Stimulated activated CD8-positive, alpha-beta memory T cell treated with anti-CD3 and anti-CD28 coated beads, Interleukin-4, amount 100 ng/mL, for 1 hour (primary cell): ENCODE measurements at places on chromosomes 1 and 21.

DNA sequence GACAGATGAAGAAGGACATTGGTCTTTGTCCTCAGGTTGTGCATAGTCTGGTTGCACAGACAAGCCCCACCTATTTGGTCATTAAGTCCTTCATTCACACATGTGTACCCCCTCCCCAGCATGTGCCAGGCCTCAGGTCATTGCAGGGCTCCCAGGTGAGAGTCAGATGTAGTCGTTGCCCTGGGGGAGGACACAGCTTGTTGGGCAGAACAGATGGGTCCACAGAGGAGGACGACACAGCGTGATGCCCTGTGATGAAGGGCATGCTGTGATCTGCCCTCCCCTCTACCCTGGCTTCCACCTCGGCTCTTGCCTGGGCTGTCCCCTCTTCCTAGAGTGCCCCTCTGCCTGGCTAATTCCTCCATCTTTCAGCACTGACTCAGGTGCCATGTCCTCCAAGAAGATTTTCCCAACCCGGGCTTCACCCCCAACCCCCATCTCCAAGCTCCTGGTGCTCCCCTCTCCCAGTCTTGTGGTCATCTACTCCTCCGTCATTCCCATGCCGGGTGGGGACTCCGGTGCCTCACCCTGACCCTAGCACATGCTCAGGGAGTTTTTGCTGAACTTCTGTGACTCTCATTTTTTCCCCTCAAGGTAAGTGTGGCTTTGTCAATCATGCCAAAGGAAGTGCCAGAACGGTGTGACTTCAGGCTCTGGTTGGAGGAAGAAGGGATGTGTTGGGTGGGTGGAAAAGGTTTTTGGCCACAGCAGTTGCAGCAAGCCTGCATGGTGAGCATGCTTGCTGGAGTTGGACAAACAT is 220.5 kb downstream of the FOXD2 start:
- DNase-seq: no peak

GRCh38 chr1:55586771-55587170 is 371.6 kb upstream of the USP24 start:
- no peak for DNase-seq

DNA sequence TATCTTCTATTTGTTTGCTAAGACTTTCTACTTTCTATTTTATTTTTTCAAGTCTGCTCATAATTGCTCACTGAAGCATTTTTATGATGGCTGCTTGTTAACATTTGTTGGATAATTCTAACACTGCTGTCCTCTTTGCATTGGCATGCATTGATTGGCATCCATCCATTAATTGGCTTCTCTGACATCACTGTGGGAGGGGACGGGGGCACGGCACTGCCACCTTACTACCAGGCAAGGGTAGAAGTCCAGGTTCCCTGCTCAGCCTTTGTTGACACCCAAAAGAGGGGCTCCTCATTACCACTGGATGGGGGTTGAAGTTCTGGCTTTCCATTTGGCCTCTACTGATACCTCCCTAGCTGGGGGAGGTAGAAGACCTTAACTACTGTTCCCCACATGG is 11.5 kb upstream of the ABCG1 start:
- no peak for DNase-seq

DNA sequence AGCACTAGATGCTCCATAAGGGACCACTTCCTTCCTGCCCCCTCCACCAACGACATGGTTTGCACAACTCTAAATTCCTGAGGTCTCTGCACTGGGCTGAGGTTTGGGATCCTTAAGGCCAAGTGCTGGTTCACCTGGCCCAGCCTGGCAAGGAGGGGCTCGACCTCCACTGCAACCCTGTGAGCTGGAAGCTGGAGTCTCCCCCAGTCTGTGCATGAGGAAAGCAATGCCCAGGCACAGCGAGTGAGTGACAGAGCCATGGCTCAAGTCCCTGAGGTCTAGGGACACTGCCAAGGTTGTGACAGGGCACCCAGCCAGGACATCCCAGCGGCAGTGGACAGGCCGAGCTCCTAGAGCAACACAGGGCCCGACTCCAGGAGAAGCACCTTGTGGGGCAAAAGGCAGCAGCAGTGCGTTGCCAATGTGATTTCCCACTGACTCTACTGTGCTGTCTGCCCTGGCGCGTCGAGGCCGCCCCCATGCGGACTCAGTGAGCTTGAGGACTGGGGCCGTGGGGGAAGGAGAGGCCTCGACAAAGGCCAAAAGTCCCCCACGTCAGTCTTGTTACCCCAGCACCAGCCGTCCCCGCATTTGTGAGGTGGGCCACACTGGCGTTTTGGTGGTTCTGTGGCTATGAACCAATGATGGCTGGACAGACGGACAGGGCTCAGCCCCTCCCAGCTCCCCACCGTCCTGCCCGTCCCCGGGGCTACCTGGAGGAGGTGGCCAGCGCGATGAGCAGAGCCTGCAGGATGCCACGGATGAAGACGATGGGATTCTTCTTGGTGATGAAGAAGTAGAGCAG is 30.0 kb downstream of the PODN start:
- no peak for DNase-seq

GRCh38 chr21:26715878-26716506 is 129.2 kb downstream of the ADAMTS1 start:
- DNase-seq: no peak

- peak; percentile 55 for DNase-seq
These were observed at the start of gene C1orf198 for GRCh38 chr1:230867903-230868735. Gene C1orf198 (minus strand): TSS chr1:230868521. CDS start chr1:230868512, 9 bp downstream.

- no peak for DNase-seq
These were observed 640.9 kb upstream of the PLXNA2 start for GRCh38 chr1:208885060-208885459.

GRCh38 chr21:42929969-42930368 is 4.5 kb upstream of the ERVH48-1 start:
- no peak for DNase-seq

GRCh38 chr1:212074313-212074712 is 38.8 kb downstream of the DTL start:
- no peak for DNase-seq

DNA sequence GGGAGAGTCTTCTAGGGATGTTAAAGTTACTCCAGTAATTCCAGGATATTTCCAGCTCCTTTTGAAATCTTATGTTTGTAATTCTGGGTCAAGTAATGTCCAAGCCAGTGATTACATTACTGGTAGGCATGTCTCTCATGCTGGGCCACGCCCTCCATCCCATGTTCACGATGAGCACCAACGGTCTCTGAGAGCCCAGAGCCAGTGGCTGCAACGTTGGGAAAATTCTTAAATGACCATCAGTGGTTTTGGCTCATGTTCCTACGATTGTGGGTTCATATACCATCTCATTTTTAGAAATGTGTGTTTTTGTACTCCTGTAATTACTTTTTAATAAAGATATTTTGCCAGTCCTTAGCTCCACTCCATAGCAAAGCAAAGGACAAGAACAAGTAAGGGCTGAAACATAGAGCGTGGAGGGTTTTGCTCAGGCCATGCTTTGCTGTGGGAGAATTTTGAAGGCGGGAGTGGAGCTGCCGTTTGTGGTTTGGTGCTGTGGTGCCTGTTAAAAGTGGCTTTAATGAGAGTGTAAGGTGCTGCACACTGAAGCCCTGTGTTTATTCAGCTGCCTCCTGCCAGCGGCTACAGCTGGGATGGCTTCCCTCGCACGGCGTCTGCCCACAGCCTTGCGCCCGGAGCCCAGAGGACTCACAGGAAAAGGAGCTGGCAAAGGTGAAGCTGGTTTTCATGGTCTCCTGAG is 28.9 kb downstream of the VANGL1 start:
- DNase-seq: no peak

DNA sequence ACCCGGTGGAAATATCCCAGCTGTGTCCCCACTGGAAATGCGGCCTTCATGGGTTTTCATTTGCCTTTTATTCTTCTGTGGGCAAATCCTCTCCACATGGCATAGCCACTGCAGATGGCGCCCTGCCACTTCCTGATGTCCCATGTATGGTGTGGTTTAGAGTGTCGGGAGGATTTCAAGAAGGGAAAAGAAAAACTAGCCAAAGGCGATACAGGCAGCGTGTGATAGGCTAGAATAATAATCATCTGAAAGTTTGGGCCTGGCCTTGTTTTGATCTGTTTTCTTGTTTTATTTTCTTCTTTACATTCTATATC is 123.6 kb downstream of the PEX14 start:
- DNase-seq: no peak

- no peak for DNase-seq
These were observed 65.6 kb upstream of the DMRTA2 start for GRCh38 chr1:50488876-50489275.

GRCh38 chr1:51482881-51483280 is 36.2 kb downstream of the EPS15 start:
- no peak for DNase-seq

GRCh38 chr1:64845831-64846425 is 101.1 kb downstream of the RAVER2 start:
- no peak for DNase-seq

DNA sequence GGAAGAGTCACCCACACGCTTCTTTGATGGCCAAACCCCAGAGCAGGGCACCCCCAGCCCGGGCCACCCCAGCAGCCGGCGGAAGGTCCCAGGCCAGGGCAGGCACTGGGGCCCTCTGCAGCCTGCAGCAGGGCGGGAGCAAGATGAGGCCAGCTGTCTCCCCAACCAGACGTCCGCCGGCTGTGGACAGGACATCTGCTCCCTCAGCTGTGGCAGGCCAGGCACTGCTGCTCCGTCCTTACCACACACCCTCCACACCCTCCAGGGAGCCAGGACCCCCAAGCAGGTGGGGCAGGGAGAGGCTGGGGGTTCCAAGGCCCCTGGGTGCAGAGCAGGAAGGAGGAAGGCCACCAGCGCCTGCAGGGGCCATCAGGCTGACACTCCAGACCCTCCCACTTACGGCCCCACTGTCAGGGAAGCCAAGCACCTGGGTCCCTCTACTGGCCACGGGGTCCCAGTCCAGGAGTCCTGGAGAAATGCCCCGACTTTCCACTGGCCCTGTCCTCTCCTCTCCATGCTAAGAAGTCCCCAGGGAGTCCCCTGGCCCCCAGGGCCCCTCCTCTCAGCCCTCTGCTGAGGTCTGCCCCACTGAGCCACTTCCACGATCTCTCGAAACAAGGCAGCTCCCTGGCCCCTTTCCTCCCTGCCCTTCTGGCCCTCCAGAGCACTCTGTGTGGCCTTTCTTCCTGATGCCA is 5.6 kb downstream of the WNT9A start:
- no peak for DNase-seq

GRCh38 chr21:45588086-45588825 is 46.0 kb upstream of the SLC19A1 start:
- no peak for DNase-seq

- peak; percentile 26 for DNase-seq
These were observed 16.2 kb downstream of the PLEKHO1 start for GRCh38 chr1:150165622-150166612.

DNA sequence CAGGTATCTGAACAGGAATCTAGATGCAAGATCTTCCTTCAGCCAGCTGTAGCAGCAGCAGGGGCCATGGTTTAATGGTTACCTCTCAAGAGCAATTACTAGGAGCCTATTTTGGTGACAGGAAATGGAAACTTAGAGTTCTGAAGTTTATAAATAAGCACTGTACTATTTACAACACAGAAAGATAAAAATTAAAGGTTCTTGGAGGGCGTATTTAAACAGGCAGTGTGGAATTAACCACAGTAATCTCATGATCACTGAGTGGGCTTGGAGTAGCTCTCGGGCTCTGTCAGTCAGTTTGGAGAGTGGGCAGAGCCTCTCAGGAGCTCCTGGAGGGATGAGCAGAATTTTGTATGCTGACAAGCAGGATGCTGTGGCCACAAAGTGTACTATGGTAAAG is 10.2 kb upstream of the FCRL5 start:
- no peak for DNase-seq

GRCh38 chr1:179298952-179299351 is 5.4 kb downstream of the SOAT1 start:
- DNase-seq: peak; percentile 17

DNA sequence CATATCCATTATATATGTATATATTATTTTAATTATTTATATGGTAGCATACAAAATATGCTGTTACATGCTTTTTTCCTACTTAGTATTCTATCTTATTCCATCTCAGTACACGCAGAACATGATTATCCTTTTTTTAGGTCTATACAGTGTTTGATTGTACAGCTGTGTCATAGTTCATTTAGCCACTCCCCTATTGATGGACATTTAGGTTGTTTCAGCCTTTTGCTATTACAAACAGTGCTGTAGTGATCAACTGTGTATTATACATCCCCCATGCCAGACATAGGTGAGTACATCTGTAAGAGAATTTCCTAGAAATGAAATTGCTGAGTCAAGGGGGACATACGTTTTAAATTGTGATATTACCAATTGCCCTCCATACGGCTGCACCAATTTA is 15.6 kb downstream of the LACTBL1 start:
- DNase-seq: no peak

DNA sequence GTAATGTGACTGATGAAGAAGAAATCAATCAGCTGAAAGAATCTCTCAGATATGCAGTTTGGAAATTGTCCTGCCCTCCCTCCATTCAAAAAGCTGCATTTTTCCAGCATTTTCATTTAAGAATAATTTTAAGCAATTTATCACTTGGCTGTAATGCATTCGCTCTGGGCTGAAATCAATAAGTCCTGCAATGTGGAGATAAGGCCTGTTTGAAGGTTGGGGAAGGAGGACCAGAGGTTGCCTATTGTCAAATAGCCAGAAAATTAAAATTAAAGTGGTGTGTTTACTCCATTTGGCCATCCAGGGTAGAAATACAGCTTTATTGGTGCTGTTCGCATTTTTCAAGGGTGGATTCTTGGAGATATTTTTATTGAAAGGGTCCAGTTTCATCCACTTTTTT is 187.6 kb upstream of the NFIA start:
- DNase-seq: no peak

DNA sequence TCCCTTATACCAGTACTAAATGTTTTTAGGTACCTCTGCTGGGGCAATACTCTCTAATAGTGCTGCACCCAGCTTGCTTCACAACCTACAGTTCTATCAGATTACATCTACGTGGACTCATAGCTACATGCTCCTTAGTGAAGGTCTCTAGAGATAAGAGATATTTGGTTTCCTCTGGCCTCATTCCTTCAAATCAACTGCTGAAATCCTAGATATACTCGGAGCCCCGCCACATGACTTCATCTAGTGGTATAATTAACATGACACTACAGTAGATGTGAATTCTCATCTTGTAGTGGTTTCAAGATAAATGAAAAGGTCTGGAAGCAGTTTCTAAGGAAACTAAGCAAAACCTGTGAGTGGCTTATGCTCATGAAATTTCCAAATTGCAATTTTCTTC is 115.4 kb downstream of the SMYD2 start:
- DNase-seq: no peak

DNA sequence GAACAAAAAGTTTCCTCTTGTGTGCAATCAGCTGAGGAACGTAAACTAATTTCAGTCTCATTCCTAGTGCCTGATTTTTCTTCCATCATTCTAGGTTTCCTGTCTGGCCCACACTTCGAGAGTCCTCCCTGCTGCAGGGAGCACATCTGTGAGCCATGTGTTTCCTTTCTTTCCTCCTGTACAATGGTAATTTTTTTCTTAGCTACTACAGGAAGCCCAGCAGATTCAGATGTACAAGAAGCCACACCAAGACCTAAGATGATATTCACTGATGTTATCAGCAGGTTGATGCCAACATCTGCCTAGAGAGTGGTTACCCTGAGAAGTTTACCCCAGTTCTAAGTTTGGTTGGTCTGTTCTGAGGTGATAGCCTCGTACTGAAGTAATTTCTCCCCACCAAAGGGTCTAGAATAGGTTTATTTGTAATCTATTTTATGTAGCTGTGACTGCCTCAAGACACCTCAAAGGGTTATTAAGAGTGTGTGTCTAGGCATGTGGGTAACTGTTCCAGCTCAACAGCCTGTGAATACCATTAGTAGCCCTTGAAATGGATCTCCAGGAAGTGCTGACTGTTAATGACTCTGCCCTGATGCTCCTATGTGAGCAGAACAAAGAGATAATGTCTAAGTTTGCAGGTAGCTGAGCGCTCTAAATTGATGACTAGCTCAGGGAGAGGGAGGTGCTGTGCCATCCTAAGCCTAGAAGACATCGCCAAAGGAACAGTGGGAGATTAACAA is 31.7 kb upstream of the CLDN14 start:
- no peak for DNase-seq
